ENCODE measurements at places on chromosomes 6 and 20.

DNA sequence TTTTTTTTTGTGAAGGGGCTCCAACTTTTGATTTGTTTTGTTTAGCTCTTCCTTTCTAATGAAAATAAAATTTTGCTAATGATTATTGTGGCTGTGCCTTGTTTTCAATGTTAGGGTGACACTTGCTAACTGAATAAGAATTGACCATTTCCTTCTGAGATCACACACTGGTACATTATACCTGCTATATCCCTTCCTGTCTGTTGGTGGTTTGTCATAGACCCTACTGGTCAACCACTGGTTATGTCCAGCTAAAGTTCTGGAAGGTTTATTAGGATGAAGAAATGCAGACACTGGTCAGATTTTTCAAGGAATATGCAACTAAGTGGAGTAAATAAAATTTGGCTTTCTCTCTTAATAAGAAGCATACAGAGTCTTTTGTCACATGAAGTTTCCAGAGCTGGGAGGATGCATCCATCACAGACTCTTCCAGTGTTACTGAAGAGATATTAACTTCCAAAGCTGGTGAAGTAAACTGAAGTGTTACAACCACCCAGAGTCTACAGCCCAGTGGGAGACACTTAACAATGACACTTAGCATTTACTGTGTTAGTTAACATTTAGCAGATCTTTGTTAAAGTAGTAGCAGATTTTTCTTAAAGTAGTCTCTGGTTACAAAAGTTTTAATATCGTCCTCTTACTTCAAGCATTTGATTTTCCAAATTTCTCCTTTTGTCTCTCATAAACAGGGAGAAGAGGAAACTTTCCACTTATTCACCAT is 19.7 kb upstream of the CALHM5 start:
- no peak for DNase-seq

GRCh38 chr6:36929607-36930006 is 24.9 kb upstream of the PI16 start:
- DNase-seq: no peak

GRCh38 chr20:63835021-63835858 is 4.2 kb upstream of the ZBTB46 start:
- peak; percentile 88 for DNase-seq

- DNase-seq: no peak
Measured at GRCh38 chr20:51131811-51132210, 108.9 kb upstream of the KCNG1 start.

- DNase-seq: no peak
Measured at GRCh38 chr6:33249732-33250630, 21.7 kb downstream of the VPS52 start.

- DNase-seq: no peak
Measured at GRCh38 chr6:22219925-22220324, 76.9 kb downstream of the PRL start.

GRCh38 chr20:5528719-5529256 is 212.0 kb upstream of the PROKR2 start:
- peak; percentile 84 for DNase-seq

- no peak for DNase-seq
Measured at GRCh38 chr6:3340894-3341293, 82.1 kb downstream of the PSMG4 start.

- no peak for DNase-seq
Measured at GRCh38 chr20:20518263-20518662, 150.4 kb downstream of the INSM1 start.

GRCh38 chr6:149451376-149452036 is 33.3 kb downstream of the ZC3H12D start:
- no peak for DNase-seq

- no peak for DNase-seq
Measured at GRCh38 chr6:11692451-11693376, 85.9 kb downstream of the ADTRP start.

DNA sequence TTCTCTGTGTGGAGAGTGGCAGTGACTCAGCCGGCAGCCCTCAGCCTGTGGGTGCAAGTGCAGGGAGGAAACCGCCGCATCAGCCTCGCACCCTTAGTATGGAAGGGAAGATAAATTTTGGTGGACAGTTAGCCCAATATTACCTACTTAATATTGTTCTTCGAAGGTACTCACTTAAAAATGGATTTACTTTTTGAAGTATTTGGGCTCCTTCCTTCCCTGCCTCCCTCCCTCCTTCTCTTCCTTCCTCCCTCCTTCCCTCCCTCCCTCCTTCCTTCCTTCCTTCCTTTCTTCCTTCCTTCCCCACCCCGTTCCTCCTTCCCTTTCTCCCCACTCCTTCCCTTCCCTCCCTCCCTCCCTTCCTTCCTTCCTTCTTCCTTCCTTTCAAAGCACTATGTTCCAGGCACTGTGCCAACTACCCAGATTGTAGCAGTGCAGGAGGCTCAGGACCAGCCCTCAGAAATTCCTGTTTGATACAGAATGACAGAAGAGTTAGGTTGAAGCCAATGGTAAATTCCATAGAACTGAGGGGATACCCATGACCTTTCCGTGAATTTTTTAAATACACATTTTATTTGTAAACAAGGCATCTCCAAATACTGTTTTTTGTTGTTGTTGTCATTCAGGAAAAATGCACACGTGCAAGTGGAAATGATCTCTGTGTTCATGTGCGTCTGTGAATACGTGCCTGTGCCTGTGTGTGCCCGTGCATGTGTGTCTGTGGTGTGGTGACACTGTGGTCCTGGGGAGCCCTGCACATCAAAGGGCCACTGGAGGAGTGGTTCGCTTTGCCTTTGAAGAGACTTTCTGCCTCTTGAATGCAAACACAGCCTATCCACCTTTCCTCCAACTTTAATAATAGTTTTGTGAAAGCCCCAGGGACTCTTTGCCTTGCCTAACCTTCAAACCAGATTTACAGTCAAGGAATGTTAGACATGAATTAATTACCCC is 141.7 kb downstream of the EDN3 start:
- DNase-seq: no peak

DNA sequence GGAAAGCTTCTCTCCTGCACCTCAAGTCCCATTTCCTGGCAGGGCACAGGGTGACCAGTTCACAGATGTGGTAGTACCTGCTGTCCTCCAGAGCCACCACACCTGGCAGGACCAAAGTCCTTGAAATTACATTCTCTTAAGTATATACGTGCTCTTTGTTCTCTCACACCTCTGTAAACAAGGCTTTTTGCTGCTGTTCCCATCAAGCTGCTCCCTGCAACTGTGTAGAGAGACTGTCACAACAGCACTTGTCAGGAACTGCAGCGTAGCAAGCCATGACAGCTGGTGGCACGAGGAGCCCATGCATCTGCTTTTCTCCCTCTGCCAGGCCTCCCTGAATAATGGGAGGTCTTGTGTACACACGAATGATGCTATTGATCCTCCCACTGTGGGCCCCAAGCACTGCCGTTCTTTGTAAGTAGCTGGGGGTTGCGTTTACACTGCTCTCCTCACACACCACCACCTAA is 431.8 kb downstream of the CD83 start:
- peak; percentile 97 for DNase-seq

DNA sequence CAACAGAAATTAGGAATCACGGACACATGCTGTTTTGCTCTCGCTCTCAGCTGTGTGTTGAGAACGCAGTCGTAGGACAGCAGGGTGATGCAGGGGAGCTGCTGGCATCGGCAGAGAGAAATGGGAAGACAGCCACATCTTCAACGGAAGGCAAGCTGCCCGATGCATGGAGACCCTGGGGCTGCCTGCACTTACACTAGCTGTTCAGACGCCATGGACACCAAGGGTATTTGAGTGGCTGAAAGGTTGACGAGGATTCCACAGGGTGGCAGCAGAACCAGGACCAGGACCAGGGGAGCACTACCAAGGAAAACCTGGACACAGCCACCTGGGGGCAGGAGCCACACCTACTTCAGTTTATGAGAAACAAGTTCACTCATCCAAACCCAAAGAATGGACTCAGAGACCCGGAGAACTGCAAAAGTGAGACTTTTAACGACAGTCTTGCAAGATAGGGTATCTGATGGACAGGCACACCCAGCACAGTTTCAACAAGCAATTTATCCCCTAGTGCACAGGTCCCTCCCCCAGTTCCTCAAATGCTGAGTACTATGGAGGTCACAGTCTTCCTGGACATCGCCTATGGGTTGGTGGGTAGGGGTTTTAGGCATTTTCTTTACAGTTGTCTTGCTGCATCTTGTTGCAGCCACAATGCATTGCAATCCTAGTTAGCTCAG is 56.3 kb upstream of the ENTPD6 start:
- peak; percentile 52 for DNase-seq
